ENCODE measurements at places on chromosomes 16 and 17.

DNA sequence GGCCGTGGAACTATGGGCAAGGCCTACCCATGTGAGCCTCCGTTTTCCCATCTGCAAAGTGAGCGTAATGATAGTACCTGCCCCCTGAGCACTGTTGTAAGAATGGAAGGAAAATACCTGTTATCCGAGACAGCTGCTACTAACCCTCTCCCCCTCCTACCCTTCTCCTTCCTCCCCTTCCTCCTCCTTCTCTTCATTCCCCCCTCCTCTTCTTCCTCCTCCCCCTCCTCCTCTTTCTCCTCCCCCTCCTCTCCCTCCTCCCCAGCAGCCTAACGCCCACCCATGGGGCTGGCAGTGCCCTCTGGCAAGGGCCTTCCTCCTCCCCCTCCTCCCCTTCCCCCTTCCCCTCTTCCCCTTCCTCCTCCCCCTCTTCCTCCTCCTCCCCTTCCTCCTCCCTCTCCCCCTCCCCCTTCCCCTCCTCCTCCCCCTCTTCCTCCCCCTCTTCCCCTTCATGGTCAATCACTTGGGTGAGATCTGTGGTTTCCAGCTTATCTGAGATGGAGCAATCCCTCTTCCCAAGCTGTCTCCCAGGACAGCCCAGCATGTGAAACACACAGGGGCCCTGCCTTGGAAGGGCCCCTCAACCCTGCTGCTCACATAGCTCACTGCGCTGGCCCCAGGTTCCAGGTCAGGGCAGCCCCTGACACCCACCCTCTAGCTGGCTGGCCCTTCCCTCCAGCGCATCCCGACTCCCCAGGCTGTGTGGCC lies 6.4 kb downstream of the ZFPM1 start:
- DNase-seq: no peak

- DNase-seq: no peak
Measured at GRCh38 chr16:14564861-14565687, 65.0 kb downstream of the PARN start.

DNA sequence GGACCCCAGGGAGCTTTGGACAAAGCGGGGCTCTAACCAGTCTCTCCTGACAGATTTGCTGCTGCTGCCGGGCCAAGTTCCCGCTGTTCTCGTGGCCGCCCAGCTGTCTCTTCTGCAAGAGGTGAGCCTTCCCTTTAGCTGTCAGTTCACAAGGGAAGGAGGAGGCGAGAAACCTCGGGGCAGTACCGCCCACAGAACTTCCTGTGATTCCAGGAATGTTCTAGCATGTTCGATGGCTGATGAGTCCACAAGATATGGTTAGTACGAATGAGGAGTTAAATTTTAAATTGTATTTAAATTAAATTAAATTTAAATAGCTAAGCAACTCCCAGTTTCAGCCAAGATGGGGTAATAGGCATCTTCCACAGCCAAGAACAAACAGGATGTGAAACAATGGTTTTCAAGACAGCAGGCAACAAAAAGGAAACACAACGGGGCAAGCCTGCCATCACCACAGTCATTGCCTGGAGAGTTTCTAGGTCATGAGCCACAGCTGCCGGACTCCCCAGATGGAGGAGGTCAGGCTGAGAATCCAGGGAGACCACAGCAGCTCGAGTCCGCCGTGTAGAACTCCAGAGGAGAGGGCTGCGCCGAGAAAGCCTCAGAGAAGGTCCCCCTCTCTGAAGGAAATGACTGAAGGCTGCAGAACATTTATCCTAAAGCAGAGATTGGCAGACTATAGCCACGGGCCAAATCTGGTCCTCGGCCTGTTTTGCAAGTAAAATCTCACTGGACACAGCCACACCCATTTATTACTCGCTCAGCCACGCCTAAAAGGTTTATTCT lies 9.5 kb upstream of the TCF25 start:
- no peak for DNase-seq

DNA sequence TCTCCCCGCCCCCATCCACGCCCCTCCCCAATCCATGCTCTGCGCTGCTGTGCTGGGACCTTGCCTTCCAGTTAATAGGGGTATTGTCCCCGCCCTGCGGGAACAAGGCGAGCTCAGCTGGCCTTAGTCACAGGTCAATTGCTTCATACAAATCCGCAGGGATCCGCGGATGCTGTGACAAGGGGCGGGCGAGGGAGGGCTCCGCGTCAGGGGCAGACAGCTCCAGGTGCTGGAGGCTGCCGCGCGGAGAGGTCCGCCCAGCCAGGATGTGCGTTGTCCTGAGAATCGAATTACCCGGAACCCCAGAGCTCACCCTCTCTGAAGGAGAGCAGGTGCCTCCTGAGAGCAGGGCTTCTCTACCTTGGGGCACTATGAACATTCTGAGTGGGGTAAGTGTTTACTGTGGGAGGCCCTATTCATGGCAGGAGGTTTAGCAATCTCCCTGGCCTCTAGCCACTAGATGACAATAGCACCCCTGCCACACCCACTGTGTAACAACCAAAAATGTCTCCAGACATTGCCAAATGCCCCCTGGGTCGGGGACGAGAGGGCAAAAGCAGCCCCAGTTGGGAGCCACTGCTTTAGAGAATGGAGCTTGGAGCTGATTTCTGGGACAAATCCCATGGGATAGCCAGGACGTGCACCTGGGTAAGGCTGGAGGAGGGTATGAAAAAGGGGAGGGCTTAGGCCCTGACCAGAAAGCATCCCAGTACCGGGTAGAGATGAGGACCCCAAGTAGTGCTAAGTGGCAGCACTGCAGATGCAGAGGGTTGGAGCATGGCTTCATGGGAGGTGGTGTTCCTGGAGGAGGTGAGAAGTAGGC lies 138.2 kb downstream of the CYLD start:
- DNase-seq: no peak

DNA sequence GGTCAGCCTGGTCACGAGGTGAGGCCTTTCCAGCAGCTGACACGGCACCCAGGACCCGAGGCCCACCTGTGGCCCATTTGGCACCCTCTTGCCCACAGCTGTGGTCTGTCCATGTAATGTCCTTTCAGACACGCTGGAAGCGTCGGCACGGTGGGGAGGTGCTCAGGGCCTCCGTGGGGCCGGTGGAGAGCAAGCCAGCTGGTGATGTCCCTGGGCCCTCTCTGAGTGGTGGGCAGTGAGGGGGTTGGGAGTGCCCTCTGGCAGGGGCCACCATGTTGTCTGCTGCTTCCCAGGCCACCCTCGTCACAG lies 97.3 kb upstream of the ZNF469 start:
- no peak for DNase-seq

Measured in stimulated activated CD8-positive, alpha-beta memory T cell treated with anti-CD3 and anti-CD28 coated beads, Interleukin-15, amount 100 ng/mL, for 24 hours (primary cell).